ENCODE measurements at places on chromosomes 2 and 18.

- no peak for DNase-seq
Observed at GRCh38 chr18:21450913-21451312, 149.6 kb downstream of the ESCO1 start.

DNA sequence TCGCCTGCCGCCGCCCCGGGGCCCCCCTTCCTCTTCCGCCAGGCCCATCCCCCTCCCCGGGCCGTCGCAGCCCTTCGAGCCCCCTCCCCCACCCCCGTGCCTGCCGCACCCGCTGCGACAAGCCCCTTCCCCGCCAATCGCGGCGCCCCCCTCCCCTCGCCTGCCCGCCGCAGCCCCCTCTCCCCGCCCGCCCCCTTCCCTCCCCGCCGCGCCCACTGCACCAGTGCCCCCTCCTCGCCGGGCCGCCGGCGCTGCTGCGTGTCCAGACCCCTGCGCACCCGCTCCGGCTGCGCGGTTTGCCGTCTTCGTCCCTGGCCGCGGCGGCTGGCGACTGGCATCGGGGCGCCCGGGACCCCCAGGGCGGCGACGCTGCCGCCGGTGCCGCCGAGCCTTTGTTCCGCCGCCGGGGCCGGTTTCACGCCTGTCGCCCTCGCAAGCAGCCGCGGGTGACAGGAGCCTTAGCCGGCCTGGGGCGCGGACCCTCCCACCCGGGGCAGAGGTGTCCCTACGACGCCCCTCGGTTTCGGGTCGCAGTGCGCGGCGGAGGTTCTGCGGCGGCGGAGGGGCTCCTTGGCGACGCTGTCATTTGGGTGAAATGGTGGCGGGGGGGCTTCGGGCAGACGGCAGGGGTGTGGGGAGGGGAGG is 18.1 kb downstream of the GPC1 start:
- DNase-seq, result no peak

DNA sequence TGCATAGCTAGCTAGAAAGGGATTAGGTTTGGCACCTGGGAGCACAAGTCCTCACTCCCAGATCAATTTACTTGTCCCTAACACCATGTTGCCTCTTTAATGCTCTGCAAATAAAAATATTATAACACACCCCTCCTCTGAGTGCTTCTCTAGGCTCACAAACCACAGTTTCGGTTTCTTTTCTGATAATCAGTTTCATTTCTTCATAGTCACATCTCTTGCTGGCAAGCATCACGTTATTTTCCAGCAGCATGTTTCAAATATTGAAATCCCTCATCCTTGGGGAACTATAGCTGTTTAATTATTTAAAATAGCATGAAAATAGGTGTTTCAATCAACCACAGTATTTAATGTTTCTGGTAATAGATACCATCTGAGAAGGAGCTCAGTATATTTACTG is 13.9 kb upstream of the SMCHD1 start:
- no peak for DNase-seq

DNA sequence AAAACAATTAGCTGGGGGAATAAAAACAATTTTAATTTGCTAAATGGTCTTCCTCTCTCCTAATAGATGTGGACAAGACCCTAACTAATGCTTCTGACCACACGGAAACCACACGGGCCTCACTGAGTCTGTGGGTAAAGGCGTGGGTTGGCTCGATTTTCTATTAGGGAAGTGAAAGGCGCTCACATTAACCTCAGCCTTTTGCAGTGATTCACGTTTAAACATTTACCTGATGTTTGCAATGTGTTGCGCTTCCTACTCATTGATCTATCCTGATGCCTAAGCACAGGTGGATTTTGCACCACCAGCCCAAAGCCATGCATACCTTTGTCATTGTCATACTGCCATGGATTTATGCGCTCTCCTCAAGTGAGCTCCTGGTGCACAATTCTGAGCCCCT is 35.6 kb upstream of the NRP2 start:
- no peak for DNase-seq

- no peak for DNase-seq
Observed at GRCh38 chr2:216362730-216363129, 9.6 kb downstream of the MARCHF4 start.

DNA sequence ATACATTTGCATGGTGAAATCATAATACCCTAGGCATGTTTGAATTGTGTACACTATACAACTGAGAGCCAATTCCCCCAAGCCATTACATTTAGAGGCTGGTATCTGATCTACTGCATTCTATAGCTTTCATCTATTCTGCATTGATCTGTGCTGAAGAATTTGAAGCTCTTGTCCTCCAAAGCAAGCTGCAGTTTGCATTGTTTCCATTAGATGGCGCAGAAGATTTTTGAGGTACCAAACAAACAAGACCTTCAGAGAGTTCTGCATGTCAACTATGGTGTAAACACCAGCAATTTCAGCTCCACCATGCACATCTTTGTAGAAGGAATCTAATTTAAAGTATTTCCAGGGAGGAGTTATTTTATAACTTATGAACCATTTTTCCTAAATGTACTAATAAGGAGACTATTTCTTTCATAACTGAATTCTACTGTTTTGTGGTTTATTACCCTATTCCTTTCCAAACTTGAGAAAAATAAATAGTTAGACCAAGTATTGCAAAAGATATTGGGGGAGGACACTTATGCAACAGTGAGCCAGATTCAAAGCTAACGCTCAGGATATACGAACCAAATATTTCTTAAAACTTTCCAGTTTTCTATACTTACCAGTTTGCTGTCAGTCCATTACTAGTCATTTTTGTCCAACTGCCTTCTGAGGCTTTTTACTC is 761.8 kb upstream of the ACVR2A start:
- peak; percentile 13 for DNase-seq
